Mammary microvascular endothelial cell (primary cell): ENCODE measurements at places on chromosomes 4 and X. TPM values are rescaled to one million over a fixed set of nuclear protein-coding genes. Genes with fewer than 3 reads are reported as not detected.

Gene ADGRL3
- not detected in 2 replicates for total RNA-seq

Gene UGT2A2
- total RNA-seq: 0.05 TPM in 1 of 2 replicates, not detected in the other

Gene USP26
- total RNA-seq: not detected in 2 replicates

Gene GPR143
- total RNA-seq: 1.1 and 1.9 TPM in 2 replicates

Gene SMARCA1
- total RNA-seq: 8.0 and 8.4 TPM in 2 replicates

Gene FAM114A1
- total RNA-seq: 94.5 and 109 TPM in 2 replicates

Gene POLN
- 1.2 and 1.5 TPM in 2 replicates for total RNA-seq

Gene CFAP99
- total RNA-seq: not detected in 2 replicates

Gene FRMD7
- not detected in 2 replicates for total RNA-seq

Gene ITGB1BP2
- total RNA-seq: 0.20 and 1.00 TPM in 2 replicates

Gene NLGN4X
- total RNA-seq: 0.13 and 0.20 TPM in 2 replicates
